ENCODE measurements at places on chromosomes 5 and 9.

GRCh38 chr5:23864786-23865185, 357.4 kb downstream of the PRDM9 start:
- no peak for DNase-seq
- H3K4me3 ChIP-seq = no peak overlapping the region
- no peak overlapping the region for H3K27ac ChIP-seq
- H3K36me3 ChIP-seq = no peaks in the 10 kb centered on the region

GRCh38 chr5:163880302-163880701, 374.9 kb downstream of the MAT2B start:
- no peaks in the 10 kb centered on the region for H3K36me3 ChIP-seq
- DNase-seq = no peak
- H3K4me1 ChIP-seq = no peaks in the 10 kb centered on the region

DNA sequence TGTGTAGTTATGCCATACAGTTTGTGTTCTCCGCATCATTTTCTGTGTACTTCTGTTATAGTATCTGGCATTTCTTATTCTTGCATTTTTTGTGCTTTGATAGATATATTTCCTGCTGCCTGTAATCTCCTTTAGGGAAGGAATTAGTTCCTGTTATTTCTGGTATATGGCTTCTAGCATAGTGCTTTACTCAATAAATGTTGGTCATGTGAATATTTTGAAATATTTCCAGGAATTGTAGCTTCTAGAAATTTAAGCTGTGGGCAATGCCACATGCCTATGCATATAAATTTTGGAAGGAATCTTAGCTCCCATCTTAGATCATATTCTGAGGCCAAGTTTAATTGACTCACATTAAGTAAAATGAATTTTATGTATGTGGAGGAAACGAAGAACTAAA, 11.5 kb upstream of the PRRC1 start:
- no peak for DNase-seq
- no peak overlapping the region for H3K4me3 ChIP-seq
- H3K4me1 ChIP-seq = no peaks in the 10 kb centered on the region
- H3K36me3 ChIP-seq = no peaks in the 10 kb centered on the region
- no peaks in the 10 kb centered on the region for H3K27me3 ChIP-seq

GRCh38 chr9:129836311-129837007, 1.2 kb downstream of the USP20 start:
- peak overlapping the region; percentile 75 for H3K4me3 ChIP-seq
- H3K4me1 ChIP-seq = peaks cover 12% of the 10 kb centered on the region
- DNase-seq = no peak
- no peaks in the 10 kb centered on the region for H3K36me3 ChIP-seq

DNA sequence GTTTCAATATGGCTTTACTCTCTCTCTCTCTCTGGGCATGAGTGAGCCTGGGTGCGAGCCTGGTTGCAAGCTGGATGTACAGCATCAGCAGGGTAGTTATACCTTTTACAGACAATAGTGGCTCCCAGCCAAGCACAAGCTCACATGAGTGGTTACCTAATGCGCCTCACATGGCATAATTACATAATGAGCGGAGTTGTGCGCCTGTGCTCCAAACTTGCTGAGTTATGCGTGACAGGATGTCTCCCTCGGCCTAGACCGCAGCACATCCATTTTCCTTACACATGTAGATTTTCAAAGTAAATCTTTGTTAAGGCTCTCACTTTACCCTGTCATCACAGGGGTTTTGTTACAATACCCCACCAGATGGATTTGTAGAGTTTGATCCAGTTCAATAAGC, 233.5 kb upstream of the WWC1 start:
- H3K36me3 ChIP-seq = no peaks in the 10 kb centered on the region
- no peak for DNase-seq
- no peak overlapping the region for H3K27ac ChIP-seq
- no peaks in the 10 kb centered on the region for H3K4me1 ChIP-seq

DNA sequence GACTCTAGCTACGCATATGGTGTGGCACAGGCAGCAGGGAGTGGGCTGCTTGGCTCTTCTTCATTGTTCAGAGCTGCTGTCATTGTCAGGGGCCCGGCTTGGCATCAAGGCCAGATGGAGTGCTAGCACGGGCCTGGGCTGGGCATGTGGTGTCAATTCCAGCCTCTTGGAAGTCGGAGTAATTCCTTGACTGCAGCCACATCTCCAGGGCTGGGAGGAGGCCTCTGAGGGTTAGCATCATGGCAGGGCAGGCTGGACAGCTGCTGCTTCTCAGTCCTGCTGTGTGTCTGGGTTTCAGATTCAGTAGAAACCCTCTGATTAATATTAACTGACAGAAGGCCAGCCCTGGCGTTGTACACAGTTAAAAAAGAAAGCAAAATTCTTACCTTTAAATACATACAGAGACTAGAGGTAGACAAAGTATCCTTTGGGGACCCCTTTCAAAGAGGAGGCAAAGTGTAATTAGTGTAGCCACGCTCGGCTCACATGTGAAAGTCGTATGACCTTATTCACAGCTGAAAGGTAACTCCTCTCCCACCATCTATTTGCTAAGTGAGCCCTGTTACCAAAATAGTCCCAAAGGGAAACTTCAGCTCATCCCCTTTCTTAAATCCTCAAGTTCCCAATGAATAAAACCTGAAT, 126.4 kb downstream of the DOCK2 start:
- no peak for DNase-seq
- no peak overlapping the region for H3K27ac ChIP-seq
- no peaks in the 10 kb centered on the region for H3K36me3 ChIP-seq
- no peaks in the 10 kb centered on the region for H3K27me3 ChIP-seq
- no peak overlapping the region for H3K4me3 ChIP-seq

DNA sequence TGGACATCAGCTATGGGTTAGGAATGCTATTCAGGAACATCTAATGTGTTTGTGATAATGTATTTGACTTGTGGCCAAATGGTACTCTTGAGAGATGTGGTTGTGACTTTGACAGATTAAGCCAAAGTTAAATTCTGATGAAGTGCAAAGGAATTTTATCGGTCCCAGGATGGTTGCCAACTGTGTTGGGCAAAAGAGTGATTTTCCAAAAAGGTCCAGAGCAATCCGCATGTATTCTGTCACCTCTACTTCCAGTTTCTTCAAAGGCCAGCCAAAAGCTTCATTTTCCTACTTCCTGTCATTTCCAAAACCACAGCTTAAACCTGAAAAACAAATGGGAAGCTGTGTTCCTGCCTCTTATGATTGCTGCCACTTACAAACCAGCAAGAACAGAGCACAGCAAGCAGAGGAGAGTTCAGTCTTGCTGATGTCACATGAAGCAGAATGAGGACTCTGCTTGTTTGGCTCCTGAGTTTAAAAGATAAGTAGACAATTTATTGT, 59.8 kb downstream of the MARCHF3 start:
- no peaks in the 10 kb centered on the region for H3K36me3 ChIP-seq
- DNase-seq = no peak
- H3K27me3 ChIP-seq = no peaks in the 10 kb centered on the region
- no peaks in the 10 kb centered on the region for H3K4me1 ChIP-seq

GRCh38 chr5:160419458-160420330, 813 bp upstream of the SLU7 start:
- H3K36me3 ChIP-seq = no peaks in the 10 kb centered on the region
- no peak for DNase-seq
- H3K27me3 ChIP-seq = no peaks in the 10 kb centered on the region
- H3K27ac ChIP-seq = peak overlapping the region; percentile 95

DNA sequence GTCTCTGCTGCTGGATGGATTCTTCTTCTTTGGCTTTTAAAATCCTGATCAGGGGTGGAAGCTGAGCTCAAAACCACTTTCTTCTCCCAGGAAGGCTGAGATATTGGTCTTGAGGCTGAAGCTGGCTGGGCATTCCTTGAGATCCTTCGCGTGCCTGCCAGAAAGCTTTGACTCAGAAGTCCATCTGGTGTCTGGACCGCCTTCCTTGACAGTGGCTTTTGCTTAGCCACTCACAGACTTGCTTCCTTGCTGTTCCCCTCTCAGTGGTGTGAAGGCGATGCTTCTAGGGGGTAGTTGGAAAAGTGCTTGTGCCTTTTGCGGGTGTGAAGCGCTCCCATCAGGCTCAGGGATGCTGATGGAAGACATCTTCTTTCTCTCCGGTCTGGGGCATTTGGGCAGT, 45.9 kb downstream of the RGS3 start:
- DNase-seq = no peak
- no peaks in the 10 kb centered on the region for H3K4me1 ChIP-seq
- H3K4me3 ChIP-seq = no peak overlapping the region
- H3K36me3 ChIP-seq = no peaks in the 10 kb centered on the region
- H3K27me3 ChIP-seq = no peaks in the 10 kb centered on the region

- H3K27me3 ChIP-seq = no peaks in the 10 kb centered on the region
- no peaks in the 10 kb centered on the region for H3K36me3 ChIP-seq
- H3K4me1 ChIP-seq = no peaks in the 10 kb centered on the region
- DNase-seq = no peak
Measured at GRCh38 chr9:97411440-97411788, 482 bp upstream of the TDRD7 start.

GRCh38 chr9:86589273-86589672, 235.1 kb upstream of the TUT7 start:
- no peaks in the 10 kb centered on the region for H3K4me1 ChIP-seq
- H3K27me3 ChIP-seq = no peaks in the 10 kb centered on the region
- no peak overlapping the region for H3K27ac ChIP-seq
- no peak overlapping the region for H3K4me3 ChIP-seq

DNA sequence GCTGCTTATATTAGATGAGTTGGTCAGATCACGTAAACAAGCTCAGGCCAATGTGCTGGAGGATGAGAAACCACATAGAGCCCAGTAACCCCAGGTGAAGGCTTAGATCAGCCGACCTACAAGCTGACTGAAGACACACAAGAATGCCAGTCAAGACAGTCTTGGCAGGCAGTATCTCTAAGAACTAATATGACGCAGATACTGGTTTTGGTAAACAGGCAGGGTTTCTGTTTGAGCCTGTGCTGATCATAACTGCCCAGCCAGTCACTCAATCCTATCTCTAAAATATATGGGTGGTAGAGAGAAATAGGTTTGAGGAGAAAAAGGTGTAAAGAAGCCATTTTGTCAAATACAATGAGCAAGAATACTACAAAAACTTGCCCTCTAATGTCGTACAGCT, 7.8 kb upstream of the RIGI start:
- no peaks in the 10 kb centered on the region for H3K36me3 ChIP-seq
- H3K27ac ChIP-seq = no peak overlapping the region
- no peaks in the 10 kb centered on the region for H3K27me3 ChIP-seq
- H3K4me3 ChIP-seq = no peak overlapping the region
- no peaks in the 10 kb centered on the region for H3K4me1 ChIP-seq
- DNase-seq = no peak

GRCh38 chr5:652773-653350, 40.3 kb downstream of the TPPP start:
- H3K4me1 ChIP-seq = no peaks in the 10 kb centered on the region
- no peaks in the 10 kb centered on the region for H3K36me3 ChIP-seq
- H3K4me3 ChIP-seq = no peak overlapping the region
- H3K27me3 ChIP-seq = no peaks in the 10 kb centered on the region

GRCh38 chr5:14545862-14546261, 35.7 kb upstream of the OTULINL start:
- H3K27ac ChIP-seq = no peak overlapping the region
- no peaks in the 10 kb centered on the region for H3K36me3 ChIP-seq
- DNase-seq = no peak
- H3K4me1 ChIP-seq = no peaks in the 10 kb centered on the region
- no peaks in the 10 kb centered on the region for H3K27me3 ChIP-seq

- no peaks in the 10 kb centered on the region for H3K4me1 ChIP-seq
- no peak for DNase-seq
- H3K27ac ChIP-seq = no peak overlapping the region
- H3K36me3 ChIP-seq = no peaks in the 10 kb centered on the region
Measured at GRCh38 chr5:36403632-36404311, 102.1 kb upstream of the RANBP3L start.

GRCh38 chr5:112614285-112614684, 123.4 kb upstream of the APC start:
- no peaks in the 10 kb centered on the region for H3K27me3 ChIP-seq
- no peak for DNase-seq
- H3K27ac ChIP-seq = no peak overlapping the region
- H3K4me3 ChIP-seq = no peak overlapping the region

- no peaks in the 10 kb centered on the region for H3K4me1 ChIP-seq
- H3K36me3 ChIP-seq = no peaks in the 10 kb centered on the region
- no peaks in the 10 kb centered on the region for H3K27me3 ChIP-seq
- H3K27ac ChIP-seq = peak overlapping the region; percentile 76
- no peak for DNase-seq
Measured at GRCh38 chr9:125538092-125538473, 168.9 kb downstream of the MAPKAP1 start.

DNA sequence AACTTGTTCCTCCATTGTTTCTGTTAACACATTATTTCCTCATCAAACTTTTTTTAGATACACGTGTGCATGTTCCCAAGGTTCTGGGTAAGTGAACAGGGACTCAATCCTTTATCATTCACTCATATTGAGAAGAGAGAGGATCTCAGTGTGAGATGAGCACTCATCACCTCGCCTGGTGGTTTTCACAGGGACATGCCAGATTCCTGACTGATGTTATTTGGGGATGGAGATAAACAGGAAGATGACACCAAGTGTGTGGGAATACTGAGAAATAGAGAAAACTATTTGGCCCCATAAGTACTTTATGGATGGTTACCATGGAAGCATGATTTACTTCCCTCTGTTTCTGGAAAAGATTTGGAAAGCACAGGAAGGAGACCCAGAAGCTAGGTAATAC, 533.3 kb upstream of the DMAC1 start:
- H3K27ac ChIP-seq = no peak overlapping the region
- no peaks in the 10 kb centered on the region for H3K27me3 ChIP-seq
- H3K4me3 ChIP-seq = no peak overlapping the region
- H3K36me3 ChIP-seq = no peaks in the 10 kb centered on the region
- H3K4me1 ChIP-seq = no peaks in the 10 kb centered on the region

- no peak overlapping the region for H3K27ac ChIP-seq
- DNase-seq = no peak
- H3K4me1 ChIP-seq = no peaks in the 10 kb centered on the region
- H3K36me3 ChIP-seq = no peaks in the 10 kb centered on the region
- no peak overlapping the region for H3K4me3 ChIP-seq
Measured at GRCh38 chr9:96246267-96246671, 55.7 kb downstream of the HSD17B3 start.

DNA sequence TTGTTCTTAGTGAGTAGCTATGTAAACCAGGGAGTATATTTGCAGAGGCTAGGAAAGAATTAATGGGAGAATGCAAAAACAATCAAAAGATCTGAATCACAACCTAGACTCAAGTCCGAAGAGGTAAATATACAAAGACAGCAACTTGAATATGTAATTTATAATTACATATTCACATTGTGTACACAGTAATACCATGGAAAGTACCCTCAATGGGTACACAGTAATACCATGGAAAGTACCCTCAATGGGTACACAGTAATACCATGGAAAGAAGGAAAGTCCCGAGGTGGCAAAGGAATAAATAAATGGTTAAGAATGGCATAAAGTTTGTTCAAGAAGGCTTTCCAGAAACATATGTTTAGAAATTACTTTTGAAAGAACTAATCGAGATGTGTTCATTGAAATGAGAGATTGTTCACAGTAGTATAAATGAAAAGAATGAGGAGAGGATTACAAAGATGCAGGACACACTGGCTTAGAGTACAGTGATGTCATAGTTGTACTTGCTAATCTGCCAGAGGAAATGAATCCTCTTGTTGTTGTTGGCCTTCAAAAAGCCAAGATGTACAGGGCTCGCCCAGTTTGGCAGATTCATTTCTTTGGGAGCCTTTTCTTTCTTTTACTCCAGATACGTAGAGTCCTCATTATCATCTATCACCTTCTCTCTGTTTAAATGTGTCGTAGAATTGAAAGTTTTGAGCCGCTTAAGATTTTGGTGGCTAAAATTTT, 116.0 kb downstream of the UNC13B start:
- no peak for DNase-seq
- no peaks in the 10 kb centered on the region for H3K27me3 ChIP-seq
- H3K4me3 ChIP-seq = no peak overlapping the region

- DNase-seq = no peak
- H3K36me3 ChIP-seq = no peaks in the 10 kb centered on the region
- H3K27me3 ChIP-seq = no peaks in the 10 kb centered on the region
- H3K27ac ChIP-seq = peak overlapping the region; percentile 67
Measured at GRCh38 chr9:121613009-121613752, 38.3 kb upstream of the DAB2IP start.

All from breast epithelium (tissue), 4 donors.